ENCODE measurements at places on chromosomes 13 and 19.

DNA sequence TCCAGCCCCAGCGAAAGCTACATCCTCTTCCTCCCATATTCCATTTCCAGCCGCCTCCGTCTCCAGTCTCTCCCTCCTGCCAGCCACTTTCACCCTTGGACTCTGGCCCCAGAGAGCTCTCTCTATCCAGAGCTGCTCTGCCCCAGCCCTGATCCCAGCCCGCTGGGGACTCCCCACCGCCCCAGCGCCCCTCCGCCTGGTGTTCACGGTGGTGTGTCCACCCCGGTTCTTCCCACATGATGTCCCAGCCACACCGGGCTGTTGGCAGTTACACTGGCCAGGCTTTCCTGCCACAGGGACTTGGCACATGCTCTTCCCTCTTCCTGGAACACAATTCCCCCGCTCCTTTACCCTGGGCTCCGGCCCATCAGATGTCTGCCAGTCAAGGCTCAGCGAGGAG is 11.3 kb upstream of the EMC10 start:
- no peak for DNase-seq

DNA sequence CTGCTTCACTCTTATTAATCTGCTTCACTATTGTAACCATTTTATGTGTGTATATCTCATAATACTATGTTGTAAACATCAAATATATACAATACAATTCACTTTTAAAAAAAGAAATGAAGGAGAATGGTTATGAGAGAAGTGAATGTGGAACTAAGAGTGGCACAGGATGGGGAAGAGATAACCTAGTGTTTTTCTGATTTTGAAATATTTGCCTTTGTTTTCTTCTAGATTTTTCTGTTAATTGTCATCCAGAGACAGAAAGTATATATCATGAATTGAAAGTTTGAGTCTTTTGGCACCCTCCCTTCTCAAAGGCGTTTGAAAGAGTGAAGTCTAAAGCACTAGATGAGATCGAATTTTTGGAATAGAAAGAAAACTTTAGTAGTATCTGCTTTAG is 2.8 kb downstream of the DNAJC3 start:
- DNase-seq = no peak

GRCh38 chr13:94323764-94324758 is 155.4 kb downstream of the DCT start:
- DNase-seq = no peak

DNA sequence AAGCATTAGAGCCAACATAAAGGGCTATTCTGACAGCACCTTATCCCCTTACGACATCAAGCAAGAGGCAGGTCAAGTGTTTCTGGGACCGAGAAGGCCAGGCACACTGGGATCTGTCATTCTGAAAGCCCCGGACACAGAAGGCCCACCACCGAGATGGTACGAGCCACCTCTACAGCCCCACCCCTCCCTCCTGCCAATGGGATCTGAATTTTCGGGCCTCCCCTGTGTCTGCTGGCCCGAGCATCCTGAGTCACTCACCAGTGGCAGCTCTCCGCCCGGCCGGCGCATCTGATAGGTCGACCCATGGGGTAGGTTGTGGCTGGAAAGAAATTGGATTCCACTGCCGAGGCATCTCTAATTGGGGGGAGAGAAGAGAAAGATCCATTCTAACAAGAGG is 2.6 kb downstream of the TIMM44 start:
- no peak for DNase-seq

DNA sequence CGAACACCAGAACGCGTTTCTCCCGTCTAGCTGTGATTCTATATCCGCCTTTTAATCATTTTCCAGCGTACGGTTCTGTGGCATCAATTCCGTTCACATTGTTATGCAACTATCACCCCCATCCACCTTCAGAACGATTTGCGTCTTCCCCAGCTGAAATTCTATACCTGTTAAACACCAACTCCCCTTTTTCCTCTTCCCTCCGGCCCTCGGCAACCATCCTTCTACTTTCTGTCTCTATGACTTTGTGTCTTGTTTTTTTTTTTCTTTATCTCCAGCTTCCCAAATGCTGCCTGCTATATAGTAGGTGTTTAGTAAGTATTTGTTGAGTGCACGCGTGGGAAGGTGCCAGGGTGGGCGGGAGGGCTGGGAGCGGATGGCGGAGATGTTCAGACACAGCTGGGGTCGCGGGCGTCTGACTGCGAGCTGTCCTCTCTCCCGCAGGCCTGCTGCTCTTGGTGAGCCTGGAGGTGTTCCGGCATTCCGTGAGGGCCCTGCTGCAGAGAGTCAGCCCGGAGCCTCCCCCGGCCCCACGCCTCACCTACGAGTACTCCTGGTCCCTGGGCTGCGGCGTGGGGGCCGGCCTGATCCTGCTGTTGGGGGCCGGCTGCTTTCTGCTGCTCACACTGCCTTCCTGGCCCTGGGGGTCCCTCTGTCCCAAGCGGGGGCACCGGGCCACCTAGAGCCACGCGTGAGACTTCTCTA is 20.2 kb downstream of the CACNG6 start:
- no peak for DNase-seq

DNA sequence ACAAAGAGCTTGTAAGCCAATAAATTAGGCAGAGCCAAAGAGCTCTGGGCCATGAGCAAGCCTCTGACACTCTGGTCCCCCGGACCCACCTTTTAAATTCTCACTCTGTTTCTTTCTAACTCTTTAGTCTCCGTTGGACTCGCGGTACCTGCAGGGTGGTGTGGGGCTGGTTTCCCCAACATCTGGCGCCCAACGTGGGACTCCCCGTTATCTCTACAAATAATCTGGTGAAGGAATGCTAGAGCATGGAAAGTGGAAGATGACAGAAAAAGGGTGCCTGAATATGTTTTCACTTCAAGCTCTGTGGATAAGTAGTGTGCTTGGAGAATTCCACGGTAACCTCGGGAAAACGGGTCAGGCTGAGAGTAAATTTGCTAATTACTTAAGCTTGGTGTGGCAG is 36.5 kb upstream of the CYP2B6 start:
- no peak for DNase-seq

GRCh38 chr13:39385154-39385553 is 217.8 kb downstream of the LHFPL6 start:
- DNase-seq = no peak

DNA sequence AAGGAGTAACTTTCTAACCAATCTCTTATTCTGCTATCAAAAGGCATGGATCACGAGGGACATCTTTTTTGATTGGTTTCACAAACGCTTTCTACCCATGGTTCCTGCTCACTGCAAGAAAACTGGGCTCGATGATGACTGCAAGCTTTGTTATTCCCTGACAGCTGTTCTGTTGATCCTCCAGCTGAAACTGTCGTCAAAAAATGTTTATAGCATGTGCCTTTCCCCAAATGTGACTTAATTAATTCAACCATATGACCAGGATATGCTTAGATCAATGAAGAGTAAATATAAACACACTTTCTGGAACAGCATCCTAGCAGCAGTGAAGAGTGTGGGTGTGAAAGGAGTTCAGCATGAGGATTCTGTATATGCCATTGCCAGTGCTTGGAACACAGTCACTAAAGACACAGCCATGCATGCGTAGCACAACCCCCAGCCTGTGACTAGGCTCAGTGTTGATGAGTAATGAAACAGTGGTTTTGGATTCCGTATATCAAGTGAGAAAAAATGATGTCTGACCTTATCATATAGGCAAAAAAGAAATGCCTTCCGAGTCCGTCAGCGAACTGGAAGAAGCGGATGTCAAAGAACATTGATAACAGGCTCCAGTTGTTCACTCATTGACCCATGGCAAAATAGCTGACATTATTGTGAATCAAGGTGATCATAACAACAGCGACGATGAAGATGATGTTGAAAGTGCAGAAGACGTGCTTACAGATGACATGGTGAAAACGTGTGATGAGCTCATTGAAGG is 347.4 kb downstream of the FGF9 start:
- no peak for DNase-seq

DNA sequence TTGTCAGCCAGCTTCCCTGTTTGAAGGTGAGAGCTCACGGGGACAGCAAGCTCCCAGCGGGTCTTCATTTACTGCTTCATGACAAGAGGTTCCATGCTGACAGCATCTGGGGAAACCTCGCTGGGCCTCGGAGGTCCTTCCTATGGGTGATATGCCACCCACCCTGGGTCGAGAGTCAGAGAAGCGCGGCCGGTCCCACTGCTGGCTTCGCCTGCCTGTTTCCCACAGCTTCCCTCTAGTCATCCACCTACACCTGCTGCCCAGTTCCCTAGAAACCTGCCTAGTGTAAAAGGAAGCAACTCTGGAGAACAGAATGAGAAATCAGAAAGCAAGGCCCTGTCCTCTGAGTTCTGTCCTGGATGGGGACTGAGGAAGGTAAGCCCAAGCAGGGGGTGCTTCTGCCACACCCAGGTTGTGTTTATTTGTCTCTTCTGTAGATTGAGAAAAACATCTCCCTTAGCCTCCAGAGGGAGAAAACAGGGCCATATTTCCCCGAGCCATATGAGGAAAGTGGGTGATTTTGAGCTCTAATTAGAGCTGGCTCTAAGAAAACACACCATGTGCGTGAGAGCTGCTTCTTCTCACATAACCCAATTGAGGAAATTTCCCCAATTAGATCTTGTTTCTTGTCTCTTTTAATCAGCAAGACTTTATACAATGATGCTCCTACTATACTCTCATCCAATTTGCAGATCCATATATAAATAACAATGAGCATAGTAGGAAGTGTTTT is 504.3 kb downstream of the IRS2 start:
- no peak for DNase-seq

GRCh38 chr13:64540468-64540867 is 2689.7 kb downstream of the PCDH9 start:
- no peak for DNase-seq

GRCh38 chr19:48368936-48369335 is 4.8 kb downstream of the SYNGR4 start:
- no peak for DNase-seq

- DNase-seq = no peak
These were observed 159.2 kb downstream of the SLC7A1 start for GRCh38 chr13:29436291-29436690.

- no peak for DNase-seq
These were observed 20.8 kb upstream of the EBI3 start for GRCh38 chr19:4208385-4209094.

DNA sequence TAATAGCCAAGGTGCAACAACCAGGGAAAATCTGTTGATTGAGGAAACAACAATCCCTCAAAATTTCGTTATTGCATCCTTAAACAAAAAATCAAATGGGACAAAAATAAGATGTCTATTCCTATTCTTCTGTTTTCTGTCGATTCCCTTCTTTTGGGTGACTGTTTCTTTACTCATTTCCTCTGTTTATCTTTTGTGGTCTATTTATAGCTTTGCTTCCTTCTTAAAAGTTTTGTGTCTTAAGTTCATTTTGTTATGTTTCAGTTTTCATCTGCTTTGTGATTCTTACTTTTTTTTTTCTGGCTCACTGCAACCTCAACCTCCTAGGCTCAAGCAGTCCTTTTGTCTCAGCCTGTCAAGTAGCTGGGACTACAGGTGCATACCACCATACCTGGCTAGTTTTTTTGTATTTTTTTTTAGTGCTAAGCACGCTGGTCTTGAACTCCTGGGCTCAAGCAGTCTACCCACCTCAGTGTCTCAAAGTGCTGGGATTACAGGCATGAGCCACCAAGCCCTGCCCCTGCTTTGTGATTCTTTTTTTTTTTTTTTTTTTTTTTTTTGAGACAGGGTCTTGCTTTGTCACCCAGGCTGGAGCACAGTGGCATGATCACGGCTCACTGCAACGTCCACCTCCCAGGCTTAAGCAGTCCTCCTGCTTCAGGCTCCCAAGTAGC is 10.4 kb downstream of the ZNF146 start:
- no peak for DNase-seq

GRCh38 chr19:47623921-47624391 is 15.0 kb downstream of the BICRA start:
- DNase-seq = no peak

GRCh38 chr13:58165617-58166016 is 534.1 kb downstream of the PCDH17 start:
- no peak for DNase-seq

GRCh38 chr19:3986260-3987041 is 1.2 kb upstream of the EEF2 start:
- no peak for DNase-seq

GRCh38 chr19:13959141-13959961 is 7.0 kb downstream of the DCAF15 start:
- no peak for DNase-seq

DNA sequence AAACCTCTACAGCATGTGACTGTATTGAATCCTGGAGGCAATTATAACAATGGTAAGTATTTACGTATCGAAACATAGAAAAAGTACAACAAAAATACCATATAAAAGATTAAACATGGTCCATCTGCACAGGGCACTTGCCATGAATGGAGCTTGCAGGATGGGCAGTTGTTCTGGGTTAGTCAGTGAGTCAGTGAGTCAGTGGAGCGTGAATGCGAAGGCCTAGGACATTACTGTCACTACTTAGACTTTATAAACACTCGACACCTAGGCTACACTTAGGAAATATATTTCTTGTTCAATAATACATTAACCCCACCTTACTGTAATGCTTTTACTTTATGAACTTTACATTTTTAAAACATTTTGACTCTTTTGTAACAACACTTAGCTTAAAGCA is 35.6 kb upstream of the TMTC4 start:
- DNase-seq = no peak

- DNase-seq = peak; percentile 80
These were observed at the start of gene PCID2 for GRCh38 chr13:113208421-113209335. TSS of gene PCID2 (minus strand) at chr13:113208669. CDS start at chr13:113208634, 35 bp downstream.

- no peak for DNase-seq
These were observed 35.7 kb downstream of the ZNF493 start for GRCh38 chr19:21432590-21432989.

DNA sequence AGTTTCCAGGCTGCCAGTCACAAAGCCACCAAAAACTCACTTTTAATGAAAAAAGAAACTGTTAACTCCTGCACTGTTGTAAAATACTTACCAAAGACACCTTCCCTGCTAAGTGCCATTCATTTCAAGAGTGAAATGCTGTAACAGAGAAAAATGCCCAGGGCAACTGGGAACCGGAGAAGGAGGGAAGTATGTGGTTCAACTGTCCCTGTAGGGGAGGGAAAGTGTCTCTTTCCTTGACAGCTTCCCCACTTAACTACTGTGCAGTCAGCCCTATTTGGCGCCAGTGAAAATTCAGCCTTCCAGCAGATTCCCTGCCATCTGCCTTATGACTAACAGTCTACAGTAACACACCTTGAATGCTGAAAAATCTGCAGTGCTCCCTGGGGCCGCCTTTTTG is 789.0 kb downstream of the DIAPH3 start:
- DNase-seq = no peak

DNA sequence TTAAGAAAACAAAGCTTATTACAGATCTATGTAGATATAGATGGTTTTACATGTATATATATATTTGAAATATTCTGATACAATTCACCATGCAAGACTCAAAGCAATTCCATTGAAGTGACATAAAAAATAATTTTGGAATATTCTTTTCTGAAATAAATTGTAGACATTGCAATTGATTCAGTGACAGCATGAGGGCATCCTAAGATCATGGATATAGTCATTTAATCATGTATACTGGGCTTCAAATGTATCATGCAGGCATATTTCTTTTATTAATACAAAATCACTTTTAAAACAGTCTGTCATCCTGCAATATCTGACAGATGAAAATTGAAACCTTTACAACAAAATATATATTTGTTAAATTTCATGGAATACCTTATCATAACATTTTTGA is 286.7 kb upstream of the SLITRK6 start:
- DNase-seq = no peak

GRCh38 chr13:91168386-91168711 is 179.1 kb upstream of the MIR17HG start:
- DNase-seq = no peak

- no peak for DNase-seq
These were observed 328.1 kb downstream of the SLITRK5 start for GRCh38 chr13:87999240-87999700.

GRCh38 chr19:13689085-13689484 is 75.2 kb upstream of the MRI1 start:
- DNase-seq = no peak

GRCh38 chr13:113488283-113488682 is 2.2 kb downstream of the DCUN1D2 start:
- no peak for DNase-seq

Measured in activated naive CD8-positive, alpha-beta T cell treated with anti-CD3 and anti-CD28 coated beads, Interleukin-2, amount 50 U/mL, for 16 hours (primary cell).